ENCODE measurements at places on chromosomes 16 and 17.

DNA sequence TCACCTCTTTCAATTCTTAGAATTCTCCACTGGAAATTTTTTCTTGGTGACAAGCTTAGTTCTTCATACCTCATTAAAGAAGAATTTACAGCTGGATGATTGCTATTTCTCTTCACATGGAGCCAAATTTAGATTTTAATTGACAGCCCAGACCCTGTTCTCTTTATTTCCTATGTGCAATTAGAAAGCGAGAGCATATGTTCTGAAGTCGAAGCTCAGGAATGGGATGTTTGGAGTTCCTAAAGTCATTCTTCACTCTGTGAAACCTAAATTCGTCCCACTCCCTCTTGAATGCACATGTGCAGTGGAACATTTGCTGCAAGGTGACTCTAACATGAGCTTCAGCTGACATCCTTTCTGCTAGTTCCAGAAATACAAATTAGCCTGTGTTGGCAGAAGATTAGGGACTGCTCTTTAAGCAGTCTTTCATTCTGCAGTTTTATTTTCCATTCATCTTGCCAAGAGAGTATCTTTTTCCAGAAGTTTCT is 129.3 kb upstream of the KCNJ16 start:
- H3K27ac ChIP-seq: no peak overlapping the region
- peaks cover 7% of the 10 kb centered on the region for H3K27me3 ChIP-seq
- peaks cover 15% of the 10 kb centered on the region for H3K4me1 ChIP-seq
- no peak for DNase-seq

DNA sequence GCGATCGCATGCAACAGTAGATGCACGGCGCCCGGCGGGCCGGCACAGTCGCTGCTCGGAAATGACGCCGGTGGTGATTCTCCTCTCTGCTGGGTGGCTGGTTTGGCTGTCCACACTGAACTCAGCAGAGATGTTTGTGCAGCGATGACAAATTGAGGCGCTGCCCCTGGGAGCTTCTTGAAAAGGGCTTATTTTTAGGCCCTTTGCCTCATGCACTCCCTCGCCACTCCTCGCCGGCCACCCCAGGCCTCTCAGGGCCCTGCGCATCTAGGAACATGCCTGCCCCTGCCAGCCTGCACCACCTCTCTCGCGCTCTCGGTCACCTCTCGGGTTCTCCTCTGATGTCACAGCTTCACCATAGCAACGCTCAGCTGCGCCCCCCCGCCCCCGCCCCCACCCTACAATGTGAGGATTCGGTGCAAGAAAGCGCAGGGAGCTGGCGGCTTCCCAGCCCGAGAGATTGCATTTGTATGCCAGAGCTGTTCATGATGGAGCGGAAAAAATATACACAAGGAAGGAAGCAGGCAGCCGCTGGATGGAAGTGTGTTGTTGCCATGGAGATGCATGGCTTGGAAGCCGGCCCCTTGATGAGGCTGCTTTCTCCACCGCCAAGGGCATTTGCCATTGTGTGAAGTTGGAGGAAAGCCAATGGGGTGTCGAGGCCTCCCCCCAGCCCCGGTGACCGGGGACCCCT is 81.3 kb upstream of the PLCG2 start:
- peaks cover 28% of the 10 kb centered on the region for H3K4me1 ChIP-seq
- no peak for DNase-seq
- H3K27ac ChIP-seq: no peak overlapping the region
- H3K27me3 ChIP-seq: peaks cover 3% of the 10 kb centered on the region
- H3K4me3 ChIP-seq: no peak overlapping the region
- H3K36me3 ChIP-seq: peaks cover 32% of the 10 kb centered on the region

- no peak overlapping the region for H3K4me3 ChIP-seq
- H3K27ac ChIP-seq: no peak overlapping the region
- no peak for DNase-seq
- peaks cover 6% of the 10 kb centered on the region for H3K4me1 ChIP-seq
- peaks cover 27% of the 10 kb centered on the region for H3K27me3 ChIP-seq
Observed at GRCh38 chr17:35235917-35236316, 7.0 kb upstream of the SLFN5 start.

DNA sequence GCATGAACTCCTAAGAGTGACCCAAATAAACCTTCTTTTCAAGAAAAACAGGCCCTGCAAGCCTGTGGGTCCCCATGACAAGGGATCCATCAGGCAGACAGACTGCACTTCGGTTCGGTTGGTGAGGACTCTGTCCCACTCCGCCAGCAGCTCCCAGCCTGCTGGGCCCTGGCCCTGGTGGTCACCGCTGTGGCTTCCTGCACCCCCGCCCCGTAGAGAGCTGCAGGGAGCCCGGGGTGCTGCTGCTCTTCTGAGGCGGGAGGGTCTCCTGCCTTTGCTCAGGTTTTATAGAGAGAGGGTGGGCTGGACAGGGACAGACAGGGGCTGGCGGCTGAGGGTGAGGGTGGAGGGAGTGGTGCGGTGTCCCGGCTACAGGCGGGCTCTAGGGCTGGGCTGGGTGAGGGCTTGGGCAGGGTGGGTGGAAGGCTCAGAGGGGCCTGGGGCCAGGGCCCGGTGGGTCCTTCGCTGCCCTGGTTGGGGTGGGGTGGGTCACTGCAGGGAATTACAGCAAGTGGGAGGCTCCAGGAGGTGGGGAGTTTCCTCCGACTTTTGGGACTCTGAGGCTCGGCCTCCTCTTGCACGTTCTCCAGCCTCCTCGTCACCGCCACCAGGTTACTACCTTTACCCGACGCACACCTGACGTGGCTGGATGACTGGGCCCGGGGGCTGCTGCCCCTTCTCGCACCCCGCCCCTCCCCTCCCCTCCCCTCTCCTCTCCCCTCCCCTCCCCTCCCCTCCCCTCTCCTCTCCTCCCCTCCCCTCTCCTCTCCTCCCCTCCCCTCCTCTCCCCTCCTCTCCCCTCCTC is 90.2 kb upstream of the CBX4 start:
- H3K4me3 ChIP-seq: no peak overlapping the region
- DNase-seq: no peak
- no peak overlapping the region for H3K27ac ChIP-seq

DNA sequence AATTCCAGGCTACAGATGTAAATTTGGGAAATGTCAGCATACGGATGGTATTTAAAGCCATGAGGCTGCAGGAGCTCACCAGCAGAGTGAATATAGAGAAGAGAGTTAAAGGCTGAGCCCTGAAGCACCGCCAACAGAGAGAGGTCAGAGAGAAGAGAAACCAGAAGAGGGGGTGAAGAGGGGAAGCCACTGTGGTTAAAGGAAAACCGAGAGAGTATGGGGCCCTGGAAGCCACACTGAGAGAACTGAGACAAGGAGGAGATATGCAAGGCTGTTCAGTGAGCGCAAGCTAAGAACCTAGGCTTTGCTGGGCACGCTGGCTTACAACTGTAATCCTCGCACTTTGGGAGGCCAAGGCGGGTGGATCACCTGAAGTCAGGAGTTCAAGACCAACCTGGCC is 24.6 kb downstream of the COPRS start:
- no peak overlapping the region for H3K4me3 ChIP-seq
- no peak for DNase-seq

DNA sequence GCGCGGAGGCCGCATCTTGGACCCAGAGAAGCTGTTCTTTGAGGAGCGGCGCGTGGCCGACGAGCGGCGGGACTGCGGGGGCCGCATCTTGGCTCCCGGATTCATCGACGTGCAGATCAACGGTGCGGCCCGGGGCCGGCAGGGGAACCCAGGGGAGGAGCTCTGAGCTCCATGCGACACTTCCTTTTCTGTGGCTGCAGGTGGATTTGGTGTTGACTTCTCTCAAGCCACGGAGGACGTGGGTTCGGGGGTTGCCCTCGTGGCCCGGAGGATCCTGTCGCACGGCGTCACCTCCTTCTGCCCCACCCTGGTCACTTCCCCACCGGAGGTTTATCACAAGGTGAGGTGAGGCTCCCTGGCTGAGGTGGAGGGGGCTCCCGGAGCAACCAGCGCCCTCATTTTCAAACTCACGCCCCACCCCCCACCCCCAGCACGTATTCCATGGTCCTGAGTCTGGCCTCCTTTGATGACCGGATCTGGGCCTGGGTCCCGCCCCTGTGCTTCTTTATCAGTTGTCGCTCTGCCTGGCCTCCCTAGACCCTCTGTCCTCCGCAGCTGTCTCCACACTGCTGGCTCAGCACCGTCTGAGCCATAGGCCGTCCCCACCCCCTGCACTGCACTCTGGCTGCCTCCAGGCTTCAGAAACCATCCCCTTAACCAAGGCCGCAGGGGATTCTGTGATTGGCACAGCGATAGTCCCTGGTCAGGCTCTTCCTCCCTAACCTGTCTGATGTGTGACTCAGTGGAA is 787 bp downstream of the AMDHD2 start:
- H3K27me3 ChIP-seq: peaks cover 7% of the 10 kb centered on the region
- H3K36me3 ChIP-seq: peaks cover 25% of the 10 kb centered on the region
- peak overlapping the region; percentile 83 for H3K4me3 ChIP-seq
- no peak overlapping the region for H3K27ac ChIP-seq

DNA sequence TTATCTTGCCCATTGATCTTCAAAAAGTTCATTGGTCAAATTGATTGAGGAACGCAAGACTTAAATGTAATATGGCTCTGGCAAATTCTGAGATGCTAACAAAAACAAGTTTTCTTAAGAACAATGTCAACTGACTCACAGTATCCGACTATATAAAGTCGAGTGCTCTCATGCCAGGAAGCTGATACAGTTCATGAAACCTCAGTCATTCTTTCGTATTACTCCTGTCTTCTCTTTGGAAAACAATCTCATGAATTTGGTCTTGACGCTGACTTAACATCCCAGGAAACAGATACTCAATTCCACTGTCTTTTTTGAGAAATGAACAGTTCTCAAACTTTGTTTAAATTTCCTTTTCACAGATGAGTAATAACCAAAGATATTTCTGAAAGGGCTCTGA is 704.9 kb downstream of the MAF start:
- peaks cover 17% of the 10 kb centered on the region for H3K4me1 ChIP-seq
- H3K4me3 ChIP-seq: no peak overlapping the region
- H3K36me3 ChIP-seq: no peaks in the 10 kb centered on the region

GRCh38 chr16:24681793-24682192 is 47.7 kb upstream of the TNRC6A start:
- peaks cover 36% of the 10 kb centered on the region for H3K4me1 ChIP-seq
- no peaks in the 10 kb centered on the region for H3K36me3 ChIP-seq
- H3K27me3 ChIP-seq: peaks cover 17% of the 10 kb centered on the region
- H3K27ac ChIP-seq: peak overlapping the region; percentile 9
- DNase-seq: no peak

- no peak overlapping the region for H3K27ac ChIP-seq
- H3K4me1 ChIP-seq: peaks cover 9% of the 10 kb centered on the region
- no peak overlapping the region for H3K4me3 ChIP-seq
- H3K27me3 ChIP-seq: no peaks in the 10 kb centered on the region
- no peak for DNase-seq
Observed at GRCh38 chr17:12027658-12028057, 7.0 kb downstream of the MAP2K4 start.

DNA sequence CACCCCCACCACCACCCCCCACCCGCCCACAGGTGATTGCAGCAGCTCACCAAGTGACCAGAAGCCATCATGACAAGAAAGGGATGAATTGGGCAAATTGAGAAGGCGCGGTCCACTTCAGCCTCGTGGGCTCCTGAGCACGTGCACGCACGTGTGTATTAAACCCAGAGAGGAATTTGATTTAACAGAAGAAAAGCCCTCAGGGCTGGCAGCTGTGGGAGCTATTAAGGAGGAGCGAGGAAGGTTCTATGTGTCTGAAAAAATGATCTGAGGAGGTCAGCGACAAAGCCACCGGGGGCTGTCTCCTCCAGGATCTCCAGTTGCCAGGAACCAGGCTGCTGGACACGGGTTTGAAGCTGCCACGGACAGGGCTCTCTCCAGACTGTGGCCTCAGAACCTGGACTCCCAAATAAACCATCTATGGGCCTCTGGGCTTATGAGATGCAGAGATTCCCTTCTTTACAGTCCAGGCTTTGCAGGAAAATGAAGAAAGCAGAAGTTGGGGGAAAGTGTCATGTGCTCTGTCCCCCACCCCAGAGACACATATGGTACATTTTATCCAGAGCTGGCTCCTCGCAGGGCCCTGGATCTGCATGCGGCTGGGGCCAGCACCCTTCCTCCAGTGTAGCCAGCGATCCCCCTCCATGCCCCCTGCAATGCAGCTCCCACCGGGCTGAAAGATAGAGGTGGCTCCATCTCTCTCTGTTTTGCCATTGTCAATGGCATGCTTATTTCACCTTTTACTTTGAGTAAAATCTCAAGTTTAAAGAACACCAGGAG is 219.7 kb upstream of the RPL38 start:
- H3K36me3 ChIP-seq: no peaks in the 10 kb centered on the region
- no peak overlapping the region for H3K4me3 ChIP-seq
- peaks cover 48% of the 10 kb centered on the region for H3K4me1 ChIP-seq
- DNase-seq: no peak

- H3K4me3 ChIP-seq: no peak overlapping the region
- DNase-seq: no peak
- no peak overlapping the region for H3K27ac ChIP-seq
- no peaks in the 10 kb centered on the region for H3K36me3 ChIP-seq
- peaks cover 4% of the 10 kb centered on the region for H3K27me3 ChIP-seq
- no peaks in the 10 kb centered on the region for H3K4me1 ChIP-seq
Observed at GRCh38 chr16:81220349-81220748, 18.1 kb upstream of the BCO1 start.

DNA sequence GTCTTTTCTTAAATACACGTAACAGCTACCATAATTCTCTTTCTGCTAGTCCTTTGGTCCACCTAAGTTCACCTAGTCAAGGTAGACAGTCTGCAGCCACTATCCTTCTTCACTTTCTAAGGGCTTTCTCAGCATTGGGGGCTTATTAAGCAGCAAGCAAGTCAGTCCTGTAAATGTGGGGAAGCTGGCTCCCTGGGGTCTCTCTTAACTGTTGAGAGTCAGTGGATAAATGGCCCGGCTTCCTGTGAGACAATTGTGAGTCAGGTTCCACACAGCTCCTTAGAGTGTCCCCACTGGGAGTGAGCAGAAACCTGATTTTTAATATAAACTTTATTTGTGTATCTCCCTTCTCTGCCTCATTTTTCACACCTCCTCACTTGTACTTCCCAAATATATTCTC is 132.1 kb downstream of the CDH13 start:
- H3K27me3 ChIP-seq: peaks cover 10% of the 10 kb centered on the region
- H3K27ac ChIP-seq: no peak overlapping the region
- no peak overlapping the region for H3K4me3 ChIP-seq
- DNase-seq: no peak

GRCh38 chr17:14225254-14225980 is 11.2 kb downstream of the CDRT15 start:
- no peak overlapping the region for H3K27ac ChIP-seq
- peaks cover 18% of the 10 kb centered on the region for H3K36me3 ChIP-seq
- no peak overlapping the region for H3K4me3 ChIP-seq
